Left kidney (tissue), 8 donors: ENCODE measurements at places on chromosomes 2 and 18.

DNA sequence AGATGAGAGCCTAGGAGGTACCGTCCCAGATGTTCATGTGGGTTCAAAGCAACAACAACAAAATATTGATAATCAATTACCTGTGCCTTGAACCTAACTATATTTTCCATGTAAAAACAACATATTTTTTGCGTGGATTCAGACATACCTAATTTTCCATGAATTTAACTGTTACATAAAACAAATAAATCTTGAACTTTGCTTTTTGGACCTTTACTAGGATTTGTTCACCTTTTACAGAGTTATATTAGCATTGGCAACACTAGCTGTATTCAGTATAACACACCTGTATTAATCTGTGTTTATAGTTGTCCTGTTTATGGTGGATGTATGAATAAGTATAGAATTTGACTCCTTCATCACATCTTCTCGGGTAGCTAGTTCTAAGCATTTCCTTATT is 115.8 kb upstream of the STON1 start:
- no peak for DNase-seq

DNA sequence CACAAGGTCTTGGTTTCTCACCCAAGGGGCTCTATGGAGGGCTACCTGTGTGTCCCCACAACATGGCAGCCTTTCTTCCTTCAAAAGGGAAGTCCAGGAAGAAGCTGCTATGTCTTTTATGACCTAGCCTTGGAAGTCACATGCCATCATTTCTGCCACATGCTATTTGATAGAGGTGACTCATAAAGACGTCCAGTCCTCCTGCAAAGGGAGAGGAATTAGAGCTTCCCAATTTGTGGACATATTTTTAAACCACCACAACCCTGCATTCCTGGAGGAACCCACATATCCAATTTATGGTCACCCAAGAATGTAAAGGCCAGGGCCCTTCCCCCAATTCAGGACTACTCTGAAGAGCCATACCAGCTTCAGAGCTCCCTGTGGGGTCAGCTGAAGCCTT is 246.2 kb downstream of the CYP26B1 start:
- no peak for DNase-seq

DNA sequence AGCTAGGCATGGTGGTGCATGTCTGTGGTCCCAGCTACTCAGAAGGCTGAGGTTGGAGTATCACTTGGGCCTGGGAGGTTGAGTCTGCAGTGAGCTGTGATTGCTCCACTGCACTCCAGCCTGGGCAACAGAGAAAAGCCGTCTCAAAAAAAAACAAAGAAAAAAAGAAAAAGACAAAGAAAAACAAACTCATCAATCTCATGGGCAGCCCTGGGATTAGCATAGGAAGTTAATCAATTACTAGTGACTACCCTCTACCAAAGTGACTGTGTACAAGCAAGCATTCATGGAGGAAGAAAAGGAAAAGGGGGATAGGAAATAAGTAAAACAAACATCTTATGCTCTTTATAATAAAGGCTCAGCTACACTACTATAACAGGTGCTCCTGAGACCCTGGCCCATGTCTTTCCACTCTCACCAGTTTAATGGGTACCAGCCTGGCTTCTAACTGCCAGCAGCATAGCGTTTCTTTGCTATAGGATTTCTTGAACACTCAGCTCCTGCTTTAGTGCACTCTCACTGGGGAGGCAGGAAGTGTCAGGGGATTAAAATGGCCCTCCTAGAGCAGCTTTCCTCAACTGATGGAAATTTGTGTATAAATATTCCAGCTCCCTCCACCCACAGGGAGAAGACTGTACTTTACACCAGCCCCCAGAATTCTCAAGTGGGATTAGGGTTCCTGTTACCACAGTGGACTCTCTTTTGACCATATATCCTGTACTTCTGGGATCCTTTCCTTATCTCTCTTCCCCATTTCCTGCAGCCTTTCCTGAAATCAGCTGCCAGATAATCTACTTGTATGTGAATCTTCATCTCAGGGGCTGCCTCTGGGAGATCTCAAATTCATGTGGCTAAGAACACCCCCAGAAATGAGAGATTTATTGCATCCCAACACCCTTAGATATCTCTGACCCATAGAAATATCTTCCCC is 91.3 kb upstream of the GLS start:
- no peak for DNase-seq

DNA sequence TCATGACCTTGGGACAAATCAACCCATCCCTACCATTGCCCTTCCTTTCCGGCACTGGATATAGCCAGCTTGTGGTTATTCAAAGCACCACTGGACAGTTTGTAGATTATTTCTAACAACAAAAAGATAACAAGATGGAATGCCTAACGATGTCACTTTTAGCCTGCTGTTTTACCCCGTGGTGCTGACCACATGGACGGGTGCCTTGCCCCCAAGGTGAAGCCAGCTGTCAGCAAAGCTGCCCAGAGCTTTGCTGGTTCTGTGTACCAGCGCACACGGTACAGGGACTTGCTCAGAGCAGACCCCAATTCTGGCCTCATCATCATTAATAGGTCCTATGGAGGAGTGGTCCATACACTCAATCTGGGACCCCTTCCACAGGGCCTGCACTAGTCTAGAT is 118.2 kb downstream of the MTCL1 start:
- DNase-seq, result no peak

DNA sequence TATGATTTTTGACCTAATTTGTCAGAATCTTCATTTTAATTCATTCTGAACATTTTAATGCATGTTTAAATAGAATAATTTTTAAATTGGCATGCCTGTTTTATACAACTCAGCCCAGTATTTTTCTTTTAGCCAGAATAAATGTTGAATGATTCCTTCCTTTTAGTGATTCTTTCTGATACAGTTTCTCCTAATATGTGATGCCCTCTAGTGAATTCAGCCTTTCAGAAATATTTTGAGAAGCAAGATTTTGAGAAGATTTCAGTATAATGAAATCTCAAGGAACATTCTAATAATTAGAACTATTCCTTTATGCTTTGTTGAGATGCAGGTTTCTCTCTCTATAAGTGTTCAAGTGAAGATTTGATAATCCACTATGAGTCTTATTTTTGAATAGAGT is 28.5 kb downstream of the LCLAT1 start:
- no peak for DNase-seq
